ENCODE measurements at places on chromosomes 6 and 20.

GRCh38 chr20:34109442-34109841, 2.6 kb downstream of the EIF2S2 start:
- DNase-seq, result no peak

GRCh38 chr6:11101417-11101816, 7.8 kb downstream of the SMIM13 start:
- no peak for DNase-seq

DNA sequence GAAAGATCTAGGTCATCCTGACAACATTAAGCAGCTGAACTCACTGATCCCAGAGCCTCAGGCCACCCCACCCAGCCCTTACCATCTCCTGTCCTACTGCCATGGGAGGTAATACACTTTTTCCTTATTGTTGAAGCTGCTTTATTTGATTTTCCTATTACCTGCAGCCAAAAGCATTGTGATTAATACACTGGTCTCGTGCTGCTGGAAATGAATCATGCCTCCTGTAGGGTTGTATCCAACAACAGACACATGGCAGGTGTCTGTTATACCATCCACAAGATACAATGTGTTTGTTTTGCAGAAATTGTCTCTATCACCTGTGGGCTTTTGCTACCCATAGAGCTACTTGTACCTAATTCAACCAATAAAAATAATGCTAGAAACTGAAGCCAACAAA, 34.2 kb downstream of the MYLIP start:
- no peak for DNase-seq

DNA sequence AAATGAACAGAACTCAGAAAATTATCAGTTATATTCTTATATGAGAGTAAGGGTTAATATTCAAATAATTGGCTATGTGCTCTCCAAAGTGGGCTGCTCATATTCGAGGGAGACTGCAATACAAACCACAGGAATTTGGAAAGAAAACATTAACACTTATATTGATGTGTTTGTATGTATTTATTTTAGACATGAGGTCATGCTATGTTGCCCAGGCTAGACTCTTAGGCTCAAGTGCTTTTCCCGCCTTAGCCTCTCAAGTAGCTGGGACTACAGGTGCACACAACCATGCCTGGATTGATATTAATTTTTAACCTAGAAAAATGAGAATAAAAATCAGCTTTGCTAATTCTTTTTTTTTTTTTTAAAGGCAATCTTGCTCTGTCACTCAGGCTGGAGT, 35.0 kb downstream of the BTBD9 start:
- DNase-seq, result no peak

- DNase-seq, result no peak
These were observed 323.4 kb downstream of the BTBD9 start for GRCh38 chr6:38316099-38316868.

Data from stimulated activated CD8-positive, alpha-beta memory T cell treated with anti-CD3 and anti-CD28 coated beads, Interleukin-12 subunit alpha, Interleukin-12 subunit beta, amount 100 ng/mL, for 4 hours (primary cell).